Caco-2 (cell line): ENCODE measurements at places on chromosomes 11 and 22.

GRCh38 chr11:73077454-73077853 is 64.7 kb downstream of the FCHSD2 start:
- no peak for DNase-seq

GRCh38 chr11:11262171-11262920 is 90.7 kb downstream of the CSNK2A3 start:
- DNase-seq, result no peak

- peak; percentile 20 for DNase-seq
Observed at GRCh38 chr11:34044664-34045485, 6.7 kb upstream of the CAPRIN1 start.

DNA sequence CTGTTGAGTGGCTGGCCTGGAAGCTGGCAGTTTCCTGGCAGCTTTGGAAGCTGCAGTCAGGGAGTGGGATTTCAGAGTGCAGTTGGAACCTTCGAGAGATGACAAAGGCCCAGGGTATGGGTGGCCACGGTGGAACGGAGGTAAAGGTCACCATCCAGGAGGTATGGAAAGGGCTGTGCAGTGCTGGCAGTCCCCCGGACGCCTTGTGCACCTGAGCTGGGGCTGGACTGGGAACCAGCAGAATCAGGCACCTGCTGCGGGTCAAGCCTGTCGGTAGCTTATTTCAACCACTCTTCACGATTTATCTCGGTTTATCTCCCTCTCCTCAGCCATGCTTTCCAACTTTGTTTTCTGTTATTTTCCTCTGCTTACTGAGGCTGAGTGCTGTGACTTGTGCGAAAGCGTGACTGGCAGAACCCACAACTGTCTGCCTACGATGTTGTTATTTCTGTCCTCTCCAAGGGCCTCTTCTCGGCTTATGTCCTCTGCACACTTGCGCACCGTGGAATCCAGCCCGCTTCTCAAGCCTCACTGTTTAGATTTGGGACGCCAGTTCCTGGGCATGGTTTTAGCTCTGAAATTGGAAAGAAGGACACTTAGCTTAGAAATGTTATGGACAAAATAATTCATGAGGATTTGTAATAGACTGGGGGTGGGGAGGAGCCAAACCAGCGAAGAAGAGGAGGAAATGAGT is 24.0 kb upstream of the ATXN10 start:
- DNase-seq, result no peak

DNA sequence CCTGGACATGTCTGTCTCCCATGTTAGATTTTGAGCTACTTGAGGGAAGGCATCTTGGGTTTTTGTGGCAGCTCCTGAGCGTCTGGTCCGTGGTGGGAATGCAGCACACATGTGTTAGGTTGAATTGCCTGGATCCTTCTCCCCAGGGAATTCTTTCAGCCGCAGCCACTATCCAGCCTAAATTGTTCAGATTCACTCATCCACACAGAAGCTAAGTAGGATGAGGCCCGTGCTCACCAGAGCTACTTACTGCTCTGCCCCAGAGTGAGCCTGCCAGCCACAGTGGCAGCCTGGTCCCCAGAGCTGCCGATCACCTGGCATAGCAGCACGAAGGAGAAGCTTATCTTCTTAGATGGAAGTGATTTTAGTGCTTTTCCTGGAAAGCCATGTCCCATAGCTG is 34.4 kb upstream of the SORL1-AS1 start:
- DNase-seq, result no peak

GRCh38 chr11:134742956-134743819 is 331.1 kb upstream of the B3GAT1 start:
- peak; percentile 87 for DNase-seq

- no peak for DNase-seq
Observed at GRCh38 chr11:27721264-27722116, 21.2 kb upstream of the BDNF start.

DNA sequence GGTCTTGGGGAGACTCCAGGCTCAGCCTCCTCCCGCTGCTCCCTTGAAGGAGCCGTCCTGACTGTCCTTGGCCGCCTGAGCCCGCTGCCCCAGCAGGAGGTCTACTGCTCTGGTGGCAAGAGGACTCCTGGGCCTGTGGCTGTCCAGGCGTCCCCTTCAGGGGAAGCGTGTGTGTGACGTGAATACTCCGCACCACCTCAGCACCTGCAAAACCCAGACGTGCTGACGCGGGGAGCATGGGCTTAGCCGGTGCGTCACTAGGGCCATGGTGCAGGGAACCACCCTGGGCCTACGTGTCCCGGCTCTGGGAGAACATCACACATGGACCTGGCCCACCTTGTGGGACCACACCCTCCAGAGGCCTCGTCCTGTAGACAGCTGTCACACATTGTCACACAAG is 30.2 kb upstream of the BRSK2 start:
- DNase-seq, result no peak

GRCh38 chr22:40966726-40967085 is 15.5 kb downstream of the RBX1 start:
- no peak for DNase-seq

- no peak for DNase-seq
Observed at GRCh38 chr11:89381094-89381493, 110.1 kb downstream of the NOX4 start.

- DNase-seq, result no peak
Observed at GRCh38 chr11:130760515-130761125, 155.7 kb downstream of the SNX19 start.

GRCh38 chr11:11010624-11011127 is 152.8 kb upstream of the ZBED5 start:
- peak; percentile 56 for DNase-seq

DNA sequence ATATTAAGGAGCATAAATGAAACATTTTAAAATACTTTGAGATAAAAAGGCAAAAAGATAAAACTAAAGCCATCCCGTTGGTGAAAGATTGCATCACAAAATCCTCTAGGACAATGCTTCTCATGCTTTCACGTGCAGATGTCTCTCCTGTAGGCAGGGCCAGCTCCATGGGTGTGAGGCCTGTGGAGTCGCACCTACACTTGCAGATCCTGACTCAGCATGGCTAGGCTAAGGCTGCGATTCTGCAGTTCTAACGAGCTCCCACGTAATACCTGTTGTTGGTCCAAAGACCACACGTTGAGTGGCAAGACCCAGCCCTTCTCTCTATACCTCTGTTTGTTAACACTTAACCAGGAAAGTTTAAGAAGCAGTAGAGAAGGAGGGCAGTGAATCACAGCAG is 62.1 kb upstream of the CAPRIN1 start:
- DNase-seq, result no peak

DNA sequence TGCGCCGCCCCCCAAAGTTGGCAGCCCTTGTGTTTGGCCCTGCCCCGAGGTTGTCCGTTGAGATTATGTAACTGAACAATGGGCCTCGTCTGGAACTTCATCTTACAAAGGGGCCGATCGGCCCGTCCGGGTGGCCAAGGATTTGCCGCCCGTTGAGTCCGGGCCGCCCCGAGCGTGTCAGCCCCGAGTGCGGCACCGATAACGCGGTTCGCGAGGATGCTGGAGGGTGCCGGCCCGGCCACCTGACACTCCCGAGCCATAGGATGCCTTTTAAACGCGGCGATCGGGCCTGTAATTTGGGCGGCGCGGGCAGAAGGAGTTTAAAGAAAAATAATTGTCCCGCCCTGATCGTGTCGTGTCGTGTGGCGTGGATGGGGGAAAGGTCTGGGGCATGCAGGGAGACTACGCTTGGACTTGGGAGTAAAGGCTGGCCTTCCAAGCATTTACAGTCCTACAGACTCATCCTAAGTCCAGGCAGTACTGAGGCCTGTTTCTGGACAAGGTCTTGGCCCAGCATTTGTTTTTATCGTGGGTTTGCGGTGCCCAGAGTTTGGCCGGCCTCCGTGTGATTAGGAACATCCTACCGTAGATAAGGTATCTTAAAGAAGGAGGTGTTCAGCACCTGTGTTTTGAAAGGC is 1.3 kb downstream of the WEE1 start:
- DNase-seq, result peak; percentile 61

DNA sequence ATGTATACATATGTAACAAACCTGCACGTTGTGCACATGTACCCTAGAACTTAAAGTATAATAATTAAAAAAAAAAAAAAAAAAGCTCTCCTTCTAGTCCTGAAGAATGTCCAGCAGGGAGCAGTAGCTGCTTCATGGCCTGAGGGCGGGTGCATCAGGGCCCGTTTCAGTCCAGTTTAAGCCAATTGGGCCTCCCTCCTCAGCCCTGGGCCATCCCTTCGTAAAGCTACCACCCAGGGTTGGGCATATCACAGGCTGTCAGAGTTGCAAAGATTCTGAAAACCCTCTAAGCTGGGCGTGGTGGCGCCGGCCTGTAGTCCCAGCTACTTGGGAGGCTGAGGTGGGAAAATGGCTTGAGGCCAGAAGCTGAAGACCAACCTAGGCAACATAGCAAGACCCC is 5.4 kb downstream of the TMPRSS13 start:
- no peak for DNase-seq

- DNase-seq, result no peak
Observed at GRCh38 chr22:43869799-43870198, 7.5 kb upstream of the SULT4A1 start.

DNA sequence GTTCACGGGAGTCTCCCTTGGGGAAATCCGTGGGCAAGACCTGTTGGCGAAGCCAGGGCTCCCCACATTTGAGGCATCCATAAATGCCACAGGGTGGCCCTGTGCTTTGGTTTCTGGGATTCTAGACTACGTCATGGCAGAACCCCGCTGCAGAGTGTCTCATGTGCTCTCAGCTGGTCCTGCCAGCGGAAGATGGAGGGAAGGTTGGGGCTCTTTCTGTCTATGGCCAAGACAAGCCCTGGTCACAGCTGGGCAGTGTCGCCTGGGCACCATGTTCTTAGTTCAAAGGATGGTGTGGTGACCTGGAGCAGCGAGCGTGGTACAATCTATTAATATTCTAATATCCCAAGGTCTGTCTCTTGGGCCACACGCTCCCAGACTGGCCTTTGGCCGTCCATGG is 511.7 kb downstream of the TBC1D22A start:
- DNase-seq, result no peak

DNA sequence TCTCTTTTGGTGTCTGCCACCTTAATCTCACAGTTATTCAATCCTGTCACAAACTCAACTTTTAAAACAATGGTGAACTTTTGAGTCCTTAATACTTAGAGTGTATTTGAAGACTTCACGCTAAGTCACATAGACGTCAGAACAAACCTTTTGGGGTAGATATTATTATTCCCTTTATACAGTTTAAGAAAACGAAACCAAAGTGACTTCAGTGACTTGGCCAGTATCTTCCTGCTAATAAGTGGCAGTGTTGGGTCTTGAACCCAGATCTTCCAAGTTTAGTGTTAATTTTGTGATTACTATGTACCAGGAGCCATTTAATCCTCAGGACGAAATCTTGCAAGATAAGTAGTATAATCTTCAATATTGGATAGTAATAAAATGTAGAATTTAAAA is 691 bp downstream of the CEP295 start:
- DNase-seq, result no peak

GRCh38 chr11:48051217-48051830 is 71.0 kb downstream of the PTPRJ start:
- DNase-seq, result no peak

DNA sequence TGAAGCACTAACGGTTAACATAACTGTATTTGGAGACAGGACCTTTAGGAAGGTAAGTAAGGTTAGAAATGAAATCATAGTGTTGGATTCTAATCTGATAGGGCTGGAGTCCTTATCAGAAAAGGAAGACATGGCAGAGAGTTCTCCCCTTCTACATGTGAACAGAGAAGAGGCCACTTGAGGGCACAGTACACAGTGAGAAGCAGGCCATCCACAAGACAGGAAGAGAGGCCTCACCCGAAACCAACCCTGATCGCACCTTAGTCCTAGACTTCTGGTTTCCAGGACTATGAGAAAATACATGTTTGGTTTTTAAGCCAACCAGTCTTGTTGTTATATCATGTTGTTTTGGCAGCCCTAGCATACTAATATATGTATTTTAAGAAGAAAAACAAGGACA is 170.0 kb downstream of the LRRC4C start:
- DNase-seq, result no peak

- DNase-seq, result no peak
Observed at GRCh38 chr11:45663486-45664375, 1.7 kb downstream of the CHST1 start.

DNA sequence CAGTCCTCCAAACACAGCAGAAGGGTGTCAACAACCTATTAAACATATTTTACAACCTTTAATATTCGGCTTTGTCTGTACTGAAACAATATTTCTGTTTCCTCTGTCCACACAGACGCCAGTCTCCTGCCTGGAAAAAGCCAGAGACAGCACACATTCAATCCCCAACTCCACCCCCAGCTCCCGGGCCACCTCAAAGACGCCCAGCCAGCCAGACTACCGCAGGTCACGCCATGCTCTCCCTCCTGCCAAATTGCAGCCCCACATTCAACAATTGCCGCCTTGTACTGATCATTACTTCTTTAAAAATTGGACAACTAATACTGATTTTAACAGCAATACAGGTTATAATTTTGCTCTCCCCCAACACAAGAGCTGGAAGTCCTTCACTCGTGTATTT is 1.2 kb downstream of the SERGEF start:
- no peak for DNase-seq

DNA sequence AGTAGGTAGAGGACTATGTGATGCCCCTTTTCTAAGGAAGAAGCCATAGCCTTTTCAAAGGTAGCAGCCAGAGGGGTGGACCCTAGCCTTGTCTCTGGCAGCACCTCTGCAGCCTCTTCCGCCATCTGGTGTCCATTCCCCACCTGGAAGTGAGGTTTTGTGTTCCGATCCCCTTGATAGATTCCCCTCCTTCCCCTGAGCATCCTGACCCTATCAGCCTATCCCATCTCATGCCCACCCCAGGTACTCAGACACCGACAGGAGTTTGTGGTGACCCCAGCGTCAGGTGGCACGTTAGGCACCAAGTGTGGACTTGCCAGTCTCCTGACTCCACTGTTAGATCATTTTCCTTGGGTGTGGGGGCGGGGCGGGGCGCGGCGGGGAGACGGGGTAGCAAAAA is 398 bp upstream of the FAM89B start:
- peak; percentile 73 for DNase-seq

DNA sequence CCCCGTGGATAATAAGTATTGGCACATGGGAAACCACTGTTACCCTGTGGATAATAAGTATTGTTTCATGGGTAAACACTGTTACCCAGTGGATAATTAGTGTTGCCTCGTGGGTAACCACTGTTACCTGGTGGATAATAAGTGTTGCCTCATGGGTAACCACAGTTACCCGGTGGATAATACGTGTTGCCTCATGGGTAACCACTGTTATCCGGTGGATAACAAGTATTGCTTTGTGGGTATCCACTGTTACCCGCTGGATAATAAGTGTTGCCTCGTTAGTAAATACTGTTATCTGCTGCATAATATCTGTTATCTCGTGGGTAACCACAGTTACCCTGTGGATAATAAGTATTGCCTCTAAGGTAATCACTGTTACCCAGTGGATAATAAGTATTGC is 25.5 kb upstream of the NXPE4 start:
- DNase-seq, result no peak

DNA sequence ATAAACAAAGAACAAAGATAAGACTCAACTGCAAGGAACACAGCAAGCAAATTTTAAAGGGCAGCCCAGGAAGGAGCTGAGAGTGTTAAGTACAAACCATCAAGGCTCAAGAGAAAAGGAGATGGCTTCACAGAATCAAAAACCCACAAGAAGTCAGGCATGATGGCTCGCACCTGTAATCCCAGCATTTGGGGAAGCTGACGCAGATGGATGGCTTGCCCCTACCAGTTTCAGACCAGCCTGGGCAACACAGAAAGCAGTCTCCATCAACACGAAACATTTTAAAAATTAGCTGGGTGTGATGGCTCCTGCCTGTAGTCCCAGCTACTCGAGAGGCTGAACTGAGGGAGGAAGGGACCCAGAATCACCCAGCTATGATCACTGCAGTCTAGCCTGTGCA is 32.6 kb downstream of the MAPK1 start:
- no peak for DNase-seq

- DNase-seq, result no peak
Observed at GRCh38 chr11:11464555-11464954, 111.5 kb upstream of the CSNK2A3 start.
